ENCODE measurements at places on chromosomes 7 and 10. TPM values are rescaled to one million over a fixed set of nuclear protein-coding genes. Genes with fewer than 3 reads are reported as not detected.

Gene PLEKHS1
- not detected for total RNA-seq

DNA sequence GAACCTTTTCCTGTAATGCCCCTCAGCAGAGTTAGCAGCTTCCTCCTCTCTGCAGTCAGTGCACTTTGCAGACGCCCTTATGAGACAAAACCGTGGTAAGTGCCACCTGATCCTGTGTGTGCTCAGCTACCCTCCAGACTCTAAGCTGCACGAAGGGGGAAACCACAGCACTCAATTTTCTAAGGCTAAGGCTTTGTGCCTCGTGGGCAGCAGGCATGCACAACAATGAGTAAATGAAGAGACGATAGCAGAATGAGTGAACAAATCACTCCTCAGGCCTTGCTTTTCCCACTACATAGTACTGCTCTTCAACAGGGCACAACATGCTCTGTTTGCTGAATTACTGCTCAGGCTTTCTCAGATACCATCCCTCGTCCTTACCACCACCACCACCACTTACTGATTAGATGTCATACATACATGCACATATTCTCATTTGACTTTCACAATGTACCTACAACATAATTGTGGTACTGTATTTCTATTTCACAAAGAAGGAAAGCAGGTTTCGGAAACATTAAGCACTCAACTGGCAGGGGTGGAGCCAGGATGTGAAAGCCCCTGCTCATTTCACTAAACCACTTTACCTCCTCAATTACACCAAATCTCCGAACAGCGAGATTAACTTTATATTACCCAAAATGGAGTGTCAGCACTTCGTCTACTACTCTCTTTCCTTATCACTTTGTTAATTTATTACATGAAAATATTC is 85.4 kb downstream of the ICA1 start:
- no peak for DNase-seq

- no peak for DNase-seq
These were observed 7.8 kb upstream of the TLX1 start for GRCh38 chr10:101123085-101123814.

Gene LRRC4
- 1.2 TPM for total RNA-seq

Gene AZGP1
- total RNA-seq: 39.4 TPM

GRCh38 chr10:31153692-31154091 is 122.0 kb upstream of the ZNF438 start:
- DNase-seq: no peak

DNA sequence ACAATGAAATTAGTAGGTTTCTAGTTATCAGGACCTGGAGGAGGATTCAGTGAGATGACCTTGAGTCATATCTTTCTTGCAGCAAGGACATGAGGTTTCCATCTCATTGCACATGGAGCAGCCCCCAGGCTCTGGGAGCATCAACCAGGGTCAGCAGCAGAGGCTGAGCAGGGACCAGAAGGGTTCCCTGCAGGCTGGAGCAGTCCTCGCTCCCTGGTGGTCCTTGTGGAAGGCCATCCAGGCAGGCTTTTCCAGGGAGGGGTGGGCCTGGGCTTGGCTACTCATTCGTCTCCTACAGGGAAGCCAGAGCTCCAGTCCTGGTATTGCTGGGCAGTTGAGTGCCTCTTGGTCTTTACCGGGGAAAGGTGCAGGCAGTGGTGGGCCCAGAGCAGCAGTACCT is 587.5 kb downstream of the GLRX3 start:
- DNase-seq: no peak

GRCh38 chr10:32393911-32394310 is 47.0 kb upstream of the EPC1 start:
- no peak for DNase-seq

DNA sequence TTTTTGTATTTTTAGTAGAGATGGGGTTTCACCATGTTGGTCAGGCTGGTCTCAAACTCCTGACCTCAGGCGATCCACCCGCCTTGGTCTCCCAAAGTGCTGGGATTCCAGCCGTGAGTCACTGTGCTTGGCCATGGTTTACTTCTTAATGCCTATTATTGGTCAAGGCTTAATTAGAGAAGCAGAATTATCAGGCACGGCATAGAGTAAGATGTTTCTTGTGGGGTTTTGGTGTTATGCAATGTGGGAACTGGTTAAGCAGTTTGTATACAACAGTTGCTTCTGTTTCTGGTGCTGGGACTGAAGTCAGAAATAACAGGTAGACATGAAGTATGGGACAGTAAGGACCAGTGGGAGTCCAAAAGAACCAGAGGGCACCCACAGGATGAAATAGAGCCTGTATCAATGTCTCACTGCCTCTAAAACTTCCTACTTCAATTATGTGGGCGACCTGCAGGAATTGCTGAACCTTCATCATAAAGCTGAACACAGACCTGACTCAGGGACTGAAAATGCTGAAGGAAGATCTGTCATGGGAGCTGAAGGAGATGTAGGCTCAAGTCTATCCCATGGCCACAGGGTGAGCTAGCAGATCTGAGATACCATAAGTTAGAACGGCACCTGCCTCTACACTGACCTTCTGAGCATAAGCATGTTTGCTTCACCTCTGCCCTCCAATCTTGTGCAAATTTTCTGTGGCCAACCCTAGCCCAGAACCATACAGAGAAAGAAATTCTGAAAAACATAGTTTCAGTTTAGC is 38.3 kb upstream of the VCL start:
- no peak for DNase-seq

DNA sequence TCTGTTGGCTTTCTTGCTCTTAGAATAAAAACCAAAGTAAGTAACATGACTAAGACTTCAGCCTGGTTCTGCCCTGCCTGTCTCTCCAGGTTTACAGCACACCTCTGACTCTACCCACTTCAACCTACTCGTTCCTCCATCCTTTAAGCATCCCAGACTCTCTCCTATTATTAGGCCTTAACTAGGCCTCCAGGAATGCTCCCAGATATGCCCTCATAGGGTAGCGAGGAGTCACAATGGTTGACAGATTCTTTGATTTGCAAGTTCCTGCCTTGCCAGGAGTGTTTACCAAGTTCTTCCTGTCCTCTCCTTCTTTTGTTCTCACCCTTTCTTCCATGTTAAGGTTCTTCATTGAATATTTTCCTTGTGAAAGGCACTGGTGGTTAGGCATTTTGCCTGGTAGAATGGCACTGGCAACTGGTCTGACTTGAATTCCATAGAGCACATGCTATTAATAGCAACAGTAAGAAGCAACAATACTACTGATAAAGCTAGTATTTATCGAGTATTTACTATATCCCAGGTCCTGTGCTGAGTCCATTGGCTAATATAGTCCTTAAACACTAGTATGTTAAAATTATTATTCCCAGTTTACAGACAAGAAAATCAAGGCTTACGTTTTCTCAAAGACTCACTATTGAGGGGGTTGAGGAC is 327.9 kb upstream of the PRKCQ start:
- no peak for DNase-seq

DNA sequence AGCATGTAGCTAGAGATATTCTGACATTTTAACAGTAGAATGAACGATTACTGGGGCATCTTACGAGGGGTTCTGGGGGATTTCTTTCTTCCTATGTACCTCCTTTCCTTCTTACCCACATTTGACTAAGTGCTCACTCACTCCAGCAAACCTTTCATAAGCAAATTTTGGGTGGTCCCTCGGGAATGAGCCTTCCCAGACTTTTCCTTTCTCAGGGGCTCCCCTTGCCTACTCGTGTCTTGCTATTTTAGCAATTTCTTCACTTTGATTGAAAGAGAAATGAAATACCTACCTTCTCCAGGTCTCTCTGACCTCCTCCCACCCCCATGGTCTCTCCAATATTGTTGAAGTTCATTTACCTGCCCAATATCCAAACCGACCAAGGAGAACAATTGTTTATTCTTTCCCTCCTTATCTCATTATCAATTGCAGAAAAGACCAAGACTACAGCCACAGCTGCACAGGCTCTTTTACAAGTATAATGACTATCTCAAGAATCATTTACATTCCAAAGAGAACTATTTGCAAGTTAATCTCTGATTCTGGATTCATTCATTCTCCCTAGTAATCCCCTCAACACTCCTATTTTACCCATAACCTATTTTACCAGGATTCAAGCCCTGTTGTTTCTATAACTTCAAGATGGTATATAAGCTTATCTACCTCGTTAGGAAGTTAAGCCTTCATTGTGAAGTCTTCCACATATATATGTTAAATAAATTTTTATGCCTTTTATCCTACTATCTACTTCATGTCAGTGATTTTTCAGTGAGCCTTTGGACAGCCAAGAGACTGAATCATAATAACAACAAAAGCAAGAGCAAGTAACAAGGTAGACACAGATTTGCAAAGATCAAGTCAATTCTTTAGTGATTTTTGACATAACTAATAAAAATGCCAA is 480.6 kb downstream of the IPMK start:
- DNase-seq: no peak
